ENCODE measurements at places on chromosomes 6 and 20.

DNA sequence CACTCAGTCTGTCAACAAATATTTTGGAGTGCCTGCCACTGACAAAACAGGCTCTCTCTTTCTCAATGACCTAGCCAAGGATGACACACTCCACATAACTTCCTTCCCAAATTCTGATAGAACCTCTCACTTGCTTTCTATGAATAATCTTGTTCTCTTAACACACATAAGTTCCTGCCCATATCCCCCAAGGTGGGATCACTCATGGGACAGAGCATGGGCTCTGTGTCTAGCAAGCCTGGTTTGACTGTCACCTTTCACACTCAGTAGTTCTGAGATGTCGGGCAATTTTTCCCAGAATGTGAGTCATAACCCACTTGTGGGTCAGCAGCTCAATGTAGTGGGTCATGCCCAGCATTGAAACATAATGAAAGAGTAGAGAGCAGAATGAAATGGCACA is 78.1 kb downstream of the LRFN2 start:
- DNase-seq = no peak

- DNase-seq = no peak
Observed at GRCh38 chr20:3923818-3924217, 34.6 kb downstream of the PANK2 start.

DNA sequence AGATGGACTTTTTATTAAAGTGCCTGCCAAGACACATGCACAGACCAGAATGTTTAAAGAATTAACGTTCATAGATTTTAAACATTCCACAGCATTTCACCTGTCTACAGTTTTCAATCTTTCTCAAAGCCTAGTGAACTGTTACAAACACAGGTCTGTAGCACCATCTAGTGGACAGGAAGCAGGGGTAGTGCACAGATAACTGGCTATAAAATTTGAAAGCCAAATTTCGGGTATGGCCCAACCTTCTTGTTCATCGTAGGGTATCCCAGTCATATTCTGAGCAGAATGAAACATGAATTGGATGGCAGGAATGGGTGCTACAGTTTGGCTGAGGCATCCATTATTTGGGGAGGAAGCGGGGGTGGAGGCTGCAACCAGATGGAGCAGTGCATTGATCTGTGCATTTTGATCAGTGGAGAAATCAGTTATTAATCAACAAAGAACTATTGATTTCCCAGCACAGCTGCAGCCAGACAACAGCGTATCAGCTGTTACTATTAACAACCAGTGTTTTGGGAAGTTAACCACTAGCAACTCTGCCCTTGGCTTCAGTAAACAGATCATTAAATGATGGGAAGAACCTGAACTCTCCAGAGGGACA is 56.1 kb upstream of the B3GAT2 start:
- peak; percentile 0 for DNase-seq

GRCh38 chr6:152372945-152373344 is 264.2 kb downstream of the SYNE1 start:
- DNase-seq = no peak

- no peak for DNase-seq
Observed at GRCh38 chr6:90467546-90467945, 119.3 kb downstream of the MAP3K7 start.

DNA sequence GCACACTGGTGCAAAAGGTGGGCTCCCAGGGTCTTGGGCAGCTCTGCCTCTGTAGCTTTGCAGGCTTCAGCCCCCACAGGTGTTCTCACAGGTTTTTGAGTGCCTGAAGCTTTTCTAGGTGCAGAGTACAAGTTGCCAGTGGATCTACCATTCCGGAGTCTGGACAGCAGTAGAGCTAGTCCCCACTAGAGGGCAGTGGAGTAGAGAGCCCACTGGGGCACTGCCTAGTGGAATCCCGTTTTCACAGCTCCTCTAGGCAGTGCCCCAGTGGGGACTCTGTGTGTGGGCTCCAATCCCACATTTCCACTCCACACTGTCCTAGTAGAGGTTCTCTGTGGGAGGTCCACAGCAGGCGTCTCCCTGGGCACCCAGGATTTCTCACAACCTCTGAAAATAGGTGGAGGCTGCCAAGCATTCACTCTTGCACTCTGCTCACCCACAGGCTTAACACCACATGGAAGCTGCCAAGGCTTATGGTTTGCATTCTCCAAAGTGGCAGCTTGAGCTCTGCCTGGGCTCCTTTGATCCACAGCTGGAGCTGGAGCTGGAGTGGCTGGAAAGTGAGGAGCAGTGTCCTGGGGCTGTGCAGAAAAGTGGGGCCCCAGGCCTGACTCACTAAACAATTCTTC is 86.3 kb upstream of the PROKR2 start:
- DNase-seq = no peak

DNA sequence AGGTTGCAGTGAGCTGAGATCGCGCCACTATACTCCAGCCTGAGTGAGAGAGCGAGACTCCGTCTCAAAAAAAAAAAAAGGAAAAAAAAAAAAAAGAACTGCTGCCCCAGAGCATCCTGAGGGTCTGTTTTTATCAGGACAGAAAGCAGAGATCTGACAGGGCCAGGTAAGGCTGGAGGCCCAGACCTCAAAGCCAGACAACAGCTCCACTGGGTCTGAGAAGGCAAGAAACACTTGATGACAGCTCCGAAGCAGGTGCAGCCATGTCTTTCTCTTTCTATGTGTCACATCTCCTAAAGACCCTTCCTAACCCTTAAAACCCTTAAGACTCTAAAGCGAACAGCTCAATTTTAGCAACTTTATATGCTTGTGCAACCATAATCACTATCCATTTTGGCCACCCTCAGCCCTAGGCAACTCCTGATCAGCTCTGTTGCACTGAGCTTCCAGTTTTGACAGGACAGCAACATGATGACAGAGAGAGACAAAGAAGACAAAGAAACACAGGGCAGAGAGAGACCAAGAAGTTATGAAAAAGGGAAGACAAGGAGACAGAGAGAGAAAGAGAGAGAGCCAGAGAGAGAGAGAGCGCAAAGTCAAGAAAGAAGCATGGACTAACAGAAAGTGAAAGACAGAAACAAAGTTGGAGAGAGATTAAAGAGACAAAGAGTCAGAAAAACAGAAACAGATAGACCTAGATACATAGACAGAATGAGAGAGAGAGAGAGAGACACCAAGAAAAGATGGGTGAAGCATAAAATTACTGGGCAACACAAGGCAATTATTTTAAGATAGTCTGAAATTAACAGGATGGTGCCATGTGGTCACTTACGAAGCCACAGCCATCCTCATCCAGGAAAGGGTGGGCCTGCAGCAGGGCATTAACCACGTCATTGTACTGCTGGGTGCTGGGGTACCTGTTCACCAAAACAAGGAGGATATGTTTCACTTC is 39.2 kb downstream of the SAMD3 start:
- no peak for DNase-seq

DNA sequence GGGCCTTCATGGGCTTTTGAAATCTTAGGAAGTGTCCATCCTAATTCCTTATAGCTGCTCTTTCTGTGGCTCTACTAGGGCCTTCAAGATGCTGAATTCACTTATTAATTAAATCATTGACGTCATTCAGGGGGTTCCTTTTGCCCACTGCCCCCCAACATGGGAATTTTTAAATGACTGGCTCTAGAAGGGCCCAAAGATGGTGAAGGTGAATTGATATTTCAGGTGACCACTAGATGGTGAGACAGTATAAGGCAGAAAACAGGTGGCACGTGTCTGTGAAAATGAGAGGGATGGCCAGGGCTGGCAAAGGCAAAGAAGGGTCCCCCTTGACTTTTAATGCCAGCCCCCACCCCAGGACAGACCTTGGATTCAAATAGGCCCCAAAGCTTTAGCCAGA is 11.8 kb downstream of the GNAS start:
- no peak for DNase-seq

- no peak for DNase-seq
Observed at GRCh38 chr6:42714098-42714761, 8.2 kb downstream of the PRPH2 start.

DNA sequence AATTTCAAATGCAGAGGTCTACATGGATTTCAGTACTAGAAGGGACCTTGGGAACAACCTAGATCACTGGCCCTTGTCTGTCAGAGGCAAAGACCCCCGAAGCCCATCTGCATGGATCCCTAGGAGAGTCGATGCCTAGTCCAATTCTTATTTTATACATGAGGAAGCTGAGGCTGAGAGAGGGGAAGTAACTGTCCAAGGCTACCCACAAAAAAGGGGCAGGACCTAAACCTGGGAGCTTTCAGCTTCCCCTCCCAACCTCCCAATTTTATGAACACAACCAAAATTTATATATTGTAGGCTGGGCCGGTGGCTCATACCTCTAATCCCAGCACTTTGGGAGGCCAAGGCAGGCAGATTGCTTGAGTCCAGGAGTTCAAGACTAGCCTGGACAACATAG is 73.2 kb downstream of the TRERF1 start:
- DNase-seq = no peak

- DNase-seq = no peak
Observed at GRCh38 chr20:20216941-20217340, 151.0 kb upstream of the INSM1 start.

- DNase-seq = no peak
Observed at GRCh38 chr6:6515691-6516607, 72.6 kb upstream of the LY86 start.

- no peak for DNase-seq
Observed at GRCh38 chr6:136795996-136796395, 3.7 kb upstream of the MAP3K5 start.

DNA sequence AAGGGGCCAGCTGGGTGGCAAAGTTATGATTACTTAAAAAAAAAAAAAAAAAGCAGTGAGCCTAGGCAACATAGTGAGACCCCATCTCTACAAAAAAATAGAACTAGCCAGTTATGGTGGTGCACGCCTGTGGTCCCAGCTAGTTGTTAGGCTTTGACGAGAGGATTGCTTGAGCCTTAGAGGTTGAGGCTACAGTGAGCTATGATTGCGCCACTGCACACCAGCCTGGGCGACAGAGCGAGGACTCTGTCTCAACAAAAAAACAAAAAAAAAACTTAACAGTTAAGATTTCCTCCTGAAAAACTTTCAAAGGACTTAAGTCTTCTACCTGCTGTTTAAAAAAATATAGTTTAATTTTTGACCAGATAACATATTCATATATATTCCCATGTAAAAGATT is 2.4 kb downstream of the GTSF1L start:
- no peak for DNase-seq

DNA sequence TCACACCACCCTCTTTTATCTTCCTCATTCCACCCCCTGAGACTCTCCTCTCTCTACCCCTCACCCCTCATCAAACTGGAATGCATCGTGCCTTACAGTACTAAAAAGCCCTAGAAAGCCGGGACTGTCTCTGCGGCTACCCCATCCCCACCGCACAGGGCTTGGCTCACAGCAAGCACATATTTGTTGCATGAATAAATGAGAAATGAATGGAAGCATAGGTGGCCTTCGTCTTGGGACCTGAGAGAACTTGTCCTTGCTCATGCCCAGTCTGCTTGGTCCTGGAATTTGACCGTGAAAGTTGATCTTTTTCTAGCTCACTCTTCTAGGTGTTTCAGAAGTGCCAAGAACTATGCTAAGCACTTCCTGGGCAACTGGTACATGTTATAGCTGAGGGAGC is 53.3 kb downstream of the APCDD1L start:
- DNase-seq = no peak

- no peak for DNase-seq
Observed at GRCh38 chr6:119671105-119671504, 321.5 kb upstream of the MAN1A1 start.

- DNase-seq = no peak
Observed at GRCh38 chr20:12411246-12411940, 493.7 kb downstream of the BTBD3 start.

DNA sequence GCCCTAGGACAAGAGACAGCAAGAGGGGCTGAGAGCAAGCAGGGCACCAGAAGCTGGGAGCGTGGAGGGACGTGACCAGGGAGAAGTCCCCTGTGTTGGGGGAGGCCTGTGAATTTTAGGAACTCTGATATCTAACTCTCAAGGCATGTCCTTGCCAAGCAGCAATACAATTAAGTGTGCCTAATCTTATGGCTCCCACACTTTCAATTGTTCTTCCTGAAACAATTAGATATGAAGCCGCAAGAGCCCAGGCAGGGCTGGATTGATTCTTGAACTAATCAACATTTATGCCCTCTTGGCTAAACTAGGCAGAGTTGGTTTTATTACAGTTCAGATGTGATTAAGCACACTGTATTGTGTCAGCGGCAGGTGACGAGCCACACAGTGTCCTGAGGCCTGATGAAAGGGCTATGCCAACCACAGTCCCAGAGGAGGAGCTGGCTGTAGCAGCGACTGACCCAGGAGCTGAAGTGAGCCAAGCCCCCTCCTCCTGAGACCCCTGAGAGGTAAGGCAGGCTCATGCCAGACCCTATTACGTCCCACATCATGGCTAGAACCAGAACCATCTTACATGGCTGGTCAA is 4.2 kb upstream of the MAVS start:
- DNase-seq = no peak

GRCh38 chr6:19761121-19761520 is 76.0 kb upstream of the ID4 start:
- no peak for DNase-seq

GRCh38 chr6:107697682-107698081 is 126.4 kb downstream of the SCML4 start:
- no peak for DNase-seq

DNA sequence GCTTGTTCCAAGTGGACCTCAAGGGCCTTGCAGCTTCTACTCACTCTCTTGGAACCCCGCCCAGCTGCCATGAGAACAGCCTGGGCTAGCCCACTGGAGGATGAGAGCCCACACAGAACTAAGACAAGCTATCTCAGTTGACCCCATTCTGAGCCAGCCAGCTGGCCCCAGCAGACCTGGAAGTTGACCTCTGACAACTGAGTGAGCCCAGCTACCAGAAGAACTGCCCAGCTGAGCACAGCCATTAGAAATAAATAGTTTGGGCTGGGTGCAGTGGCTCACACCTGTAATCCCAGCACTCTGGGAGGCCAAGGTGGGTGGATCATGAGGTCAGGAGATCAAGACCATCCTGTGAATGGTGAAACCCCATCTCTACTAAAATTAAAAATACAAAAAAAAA is 37.1 kb downstream of the SNX5 start:
- DNase-seq = no peak

DNA sequence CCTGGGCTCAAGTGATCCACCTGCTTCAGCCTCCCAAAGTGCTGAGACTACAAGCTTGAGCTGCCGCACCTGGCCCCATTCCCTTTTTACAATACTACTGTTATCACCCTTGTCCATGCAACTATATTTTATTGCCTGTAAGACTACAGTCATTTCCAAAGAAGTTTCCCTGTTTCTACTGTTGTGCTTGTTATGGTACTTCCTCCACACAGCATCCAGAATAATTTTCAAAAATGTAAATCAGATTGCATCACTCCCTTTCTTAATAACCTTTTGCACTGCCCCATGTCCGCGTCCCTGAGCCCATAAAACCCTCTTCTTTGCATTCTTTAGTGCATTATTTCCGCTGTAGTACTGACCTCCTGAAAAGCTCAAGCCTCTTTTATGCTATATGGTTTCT is 128.9 kb upstream of the AKIRIN2 start:
- DNase-seq = no peak

All from AG09319 (cell line).